MV-4-11 (cell line): ENCODE measurements at places on chromosomes 4 and X.

DNA sequence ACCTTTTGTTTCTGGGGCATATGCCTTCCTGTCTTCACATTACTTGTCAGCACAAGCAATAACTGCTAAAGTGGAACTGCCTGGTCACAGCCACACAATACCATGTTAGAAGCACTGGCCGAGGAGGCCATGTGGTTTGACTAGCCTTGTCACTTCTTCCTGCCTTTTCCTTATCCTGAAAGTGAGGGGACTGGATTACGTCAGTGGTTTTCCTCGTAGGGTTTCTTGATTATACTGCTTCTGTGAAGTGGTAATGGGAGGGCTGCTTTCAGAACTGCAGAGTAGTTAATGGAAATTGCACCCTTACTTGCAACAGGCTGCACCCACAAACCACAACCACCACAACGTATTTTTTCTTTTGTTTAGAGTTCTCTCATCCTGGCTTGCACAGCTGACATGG is 26.6 kb downstream of the ZRSR2 start:
- peak; percentile 90 for DNase-seq

- no peak for DNase-seq
These were observed 127.9 kb downstream of the SHROOM3 start for GRCh38 chr4:76562836-76563453.

GRCh38 chrX:153725832-153726285 is 1.2 kb downstream of the ABCD1 start:
- no peak for DNase-seq

- DNase-seq: no peak
These were observed 57.7 kb upstream of the PASD1 start for GRCh38 chrX:151505796-151506195.

DNA sequence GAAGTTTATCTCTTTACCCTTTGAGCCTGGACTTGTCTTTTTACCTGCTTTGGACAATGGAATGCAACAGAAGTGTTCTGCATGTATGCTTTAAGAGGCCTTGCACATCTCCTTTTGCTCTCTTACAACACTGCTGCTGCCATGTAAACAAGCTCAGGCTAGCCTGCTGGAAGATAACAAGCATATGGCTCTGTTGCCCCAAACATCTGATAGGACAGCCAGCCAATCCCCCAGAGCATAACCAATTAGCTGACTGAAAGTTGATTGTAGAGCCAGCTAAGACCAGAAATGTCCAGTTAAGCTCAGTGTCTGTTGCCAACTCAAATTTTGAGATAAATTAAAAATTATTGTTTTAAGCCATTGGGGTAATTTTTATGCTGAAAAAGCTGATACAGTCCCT is 510.6 kb upstream of the CNKSR2 start:
- DNase-seq: no peak

- DNase-seq: no peak
These were observed 133.2 kb downstream of the KDM6A start for GRCh38 chrX:45006002-45006800.

DNA sequence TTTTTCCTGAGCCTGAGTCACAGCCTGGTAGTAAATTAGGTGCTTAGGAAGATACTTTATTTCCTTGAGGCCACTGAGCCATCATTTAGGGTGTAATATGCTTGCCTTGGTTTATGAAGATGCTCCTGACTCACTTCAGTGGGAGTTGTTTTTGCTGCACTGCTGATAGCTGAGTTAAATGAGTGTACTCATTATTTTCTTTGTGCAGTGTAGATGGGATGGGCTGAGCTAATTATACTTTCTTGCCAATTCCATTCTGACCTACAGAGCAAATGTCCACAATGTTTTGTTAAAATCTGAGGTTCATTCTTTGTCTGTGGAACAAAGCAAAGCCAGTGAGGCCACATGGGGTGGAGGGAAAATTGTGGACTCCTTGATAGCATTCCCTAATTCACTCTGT is 60.0 kb downstream of the FGF13 start:
- no peak for DNase-seq

- DNase-seq: peak; percentile 14
These were observed 289.0 kb downstream of the STIM2 start for GRCh38 chr4:27149541-27150212.

DNA sequence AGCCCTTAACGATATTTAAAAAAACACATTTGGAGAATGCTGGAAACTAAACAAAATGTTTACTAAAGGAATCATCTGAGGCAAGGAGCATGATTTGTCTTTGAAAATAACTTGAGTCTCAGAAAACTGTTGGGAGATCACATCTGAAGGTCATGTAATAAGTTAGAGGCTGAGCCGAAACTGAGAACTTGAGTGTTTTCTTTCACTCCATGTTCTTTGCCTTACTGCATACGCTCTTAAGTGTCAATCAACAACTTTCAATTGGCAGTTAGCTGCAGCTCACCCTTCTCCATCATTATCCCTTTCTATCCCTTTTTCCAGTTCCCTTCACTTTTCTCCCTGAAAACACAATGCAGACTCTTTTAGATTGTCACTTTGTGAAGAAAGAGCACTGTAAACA is 216.2 kb downstream of the ADGRA3 start:
- no peak for DNase-seq

DNA sequence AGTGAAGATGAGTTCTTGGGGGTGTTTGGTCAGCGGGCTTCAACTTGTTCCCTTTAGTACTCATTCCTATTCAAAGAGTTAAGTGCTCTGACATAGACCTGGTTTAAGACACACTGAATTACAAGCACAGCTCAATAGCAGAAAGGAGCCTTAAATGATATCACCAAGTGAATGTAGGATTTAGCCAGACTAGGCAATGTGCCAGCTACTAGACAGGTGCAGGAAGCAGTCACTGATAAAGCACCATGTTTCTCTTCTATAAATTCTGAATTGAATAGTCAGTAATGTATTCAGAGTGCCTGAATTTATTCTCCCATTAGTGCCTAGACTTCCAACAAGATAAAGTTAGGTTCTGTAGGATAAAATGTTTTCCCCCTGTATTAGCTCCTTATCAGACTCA is 63.6 kb downstream of the ASB9 start:
- no peak for DNase-seq

DNA sequence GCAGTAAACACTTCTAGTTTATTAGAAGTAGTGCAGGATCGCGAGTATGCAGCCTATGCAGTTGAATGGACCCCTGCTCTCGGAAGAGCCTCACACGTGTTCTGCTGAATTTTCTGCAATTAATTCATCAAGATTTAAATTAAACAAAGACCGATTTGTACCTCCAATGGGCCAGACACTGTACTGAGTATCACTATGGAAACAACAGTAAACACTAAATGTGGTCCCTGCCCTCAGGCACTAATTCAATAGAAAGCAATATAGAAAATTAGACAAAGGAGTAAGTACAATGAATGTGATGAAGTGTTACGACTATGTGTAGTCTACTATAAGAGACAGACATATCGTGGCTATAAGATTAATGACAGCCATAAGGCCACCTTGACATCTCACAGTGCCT is 740.3 kb upstream of the FRG1 start:
- DNase-seq: no peak

GRCh38 chrX:151985955-151986354 is 11.5 kb upstream of the GABRE start:
- no peak for DNase-seq

GRCh38 chr4:169668069-169668721 is 47.8 kb downstream of the CLCN3 start:
- no peak for DNase-seq

DNA sequence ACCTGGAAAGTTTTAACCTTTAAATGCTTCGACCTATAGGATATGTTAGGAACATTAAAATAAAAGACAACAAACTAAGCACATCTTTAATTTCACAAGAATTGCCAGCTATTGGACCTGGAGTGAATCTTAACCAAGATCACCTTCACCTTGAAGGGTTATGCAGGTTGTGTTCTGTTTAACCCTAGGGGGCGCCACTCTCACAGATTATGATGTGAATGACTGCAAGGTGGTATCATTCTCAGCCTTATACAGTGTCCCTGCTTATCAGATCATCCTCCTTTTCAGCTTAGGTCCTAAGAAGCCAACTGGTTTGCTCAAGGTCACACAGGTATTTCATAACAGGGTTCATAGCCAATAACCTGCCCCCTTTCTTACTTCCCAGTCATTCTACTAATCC is 23.5 kb downstream of the INTS6L start:
- no peak for DNase-seq

GRCh38 chr4:76830964-76831703 is 66.8 kb downstream of the SOWAHB start:
- DNase-seq: no peak

DNA sequence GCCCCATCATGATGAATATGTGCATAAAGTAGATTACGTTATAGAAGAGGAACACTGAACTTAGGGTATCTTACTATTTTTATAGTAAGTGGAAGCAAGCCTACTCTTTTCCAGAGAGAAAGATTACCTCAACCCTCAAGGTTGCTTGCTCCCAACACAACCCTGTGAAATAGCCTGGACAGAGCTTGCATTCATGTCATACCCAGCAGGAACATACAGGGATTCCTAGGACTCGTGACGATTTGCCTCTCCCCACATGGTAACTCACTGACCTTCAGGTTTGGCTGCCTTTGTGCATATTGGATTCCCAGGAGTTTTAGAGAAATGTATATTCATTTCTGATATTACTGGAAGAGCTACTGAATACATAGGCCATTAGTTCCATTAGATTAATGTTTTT is 80.5 kb downstream of the BLTP1 start:
- no peak for DNase-seq
